AG09319 (cell line): ENCODE measurements at places on chromosomes 1 and 21.

DNA sequence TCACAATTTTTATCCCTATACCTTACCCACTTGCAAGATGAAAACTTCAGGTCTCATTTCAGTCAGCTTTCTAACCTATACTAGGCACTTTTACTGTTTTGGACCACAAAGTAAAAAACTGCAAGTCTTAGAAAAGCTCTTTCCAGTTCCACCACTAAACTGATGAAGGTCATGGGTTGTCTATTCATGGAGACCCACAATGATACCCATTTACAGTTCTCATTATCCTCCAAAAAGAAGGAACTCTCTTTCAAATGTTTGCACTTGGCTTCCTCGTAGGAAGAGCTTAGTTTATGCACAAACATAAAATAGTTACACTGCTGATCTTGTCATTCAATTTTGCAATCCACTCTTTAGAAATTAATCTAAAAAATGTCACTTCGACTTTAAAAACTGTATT lies 9.3 kb downstream of the ZNF281 start:
- no peak for DNase-seq

GRCh38 chr1:194538453-194538852 lies 1352.0 kb upstream of the B3GALT2 start:
- DNase-seq: no peak

- DNase-seq: no peak
Observed at GRCh38 chr1:26084091-26084561, 16.7 kb upstream of the TRIM63 start.

GRCh38 chr1:187577610-187578009 lies 748.9 kb downstream of the PLA2G4A start:
- DNase-seq: no peak

- peak; percentile 74 for DNase-seq
Observed at GRCh38 chr1:184051485-184052193, at the start of gene TSEN15. Gene TSEN15, plus strand, starts transcription at chr1:184051730. Its CDS starts 26 bp downstream, at chr1:184051756.

- no peak for DNase-seq
Observed at GRCh38 chr1:99407018-99407417, 142.7 kb downstream of the PLPPR4 start.

DNA sequence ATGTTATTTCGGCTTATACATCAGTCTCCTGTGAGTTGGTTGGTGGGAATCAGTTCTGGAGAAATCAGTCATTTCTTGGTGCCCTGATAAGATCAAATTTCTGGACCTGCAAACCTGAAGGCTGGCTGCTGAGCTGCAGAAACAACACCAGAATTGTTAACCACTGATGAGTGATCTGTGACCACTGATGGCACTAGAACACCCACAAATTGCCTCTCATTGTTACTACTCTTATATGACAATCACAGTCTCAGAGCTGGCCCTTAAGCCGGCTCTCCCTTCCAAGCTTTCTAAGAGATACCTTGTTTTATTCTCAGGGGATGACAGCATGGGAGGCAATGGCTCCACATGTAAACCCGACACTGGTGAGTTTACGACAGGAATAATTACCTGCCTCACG lies 1.9 kb downstream of the C1orf162 start:
- no peak for DNase-seq

DNA sequence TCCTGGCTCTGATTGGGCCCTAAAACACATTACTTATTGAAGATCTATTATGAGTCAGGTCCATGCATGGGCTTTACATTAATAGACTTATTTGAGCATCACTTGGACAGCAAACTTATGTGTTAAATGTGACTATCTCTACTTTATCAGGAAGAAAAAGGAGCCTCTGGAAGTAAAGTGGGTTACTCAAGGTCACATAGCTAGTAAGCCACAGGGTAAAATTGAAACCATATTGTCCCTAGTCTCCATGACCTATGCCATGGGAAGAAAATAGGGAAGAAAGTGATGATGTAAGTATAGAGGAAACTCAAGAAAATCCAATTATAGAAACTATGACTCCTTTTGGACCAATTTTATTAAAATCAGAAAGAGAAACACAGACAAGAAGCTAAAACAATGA lies 555.3 kb downstream of the NUF2 start:
- DNase-seq: peak; percentile 73

GRCh38 chr1:116256286-116256649 lies 116.8 kb upstream of the ATP1A1 start:
- DNase-seq: no peak

GRCh38 chr1:63931468-63931867 lies 157.7 kb downstream of the ROR1 start:
- DNase-seq: no peak

DNA sequence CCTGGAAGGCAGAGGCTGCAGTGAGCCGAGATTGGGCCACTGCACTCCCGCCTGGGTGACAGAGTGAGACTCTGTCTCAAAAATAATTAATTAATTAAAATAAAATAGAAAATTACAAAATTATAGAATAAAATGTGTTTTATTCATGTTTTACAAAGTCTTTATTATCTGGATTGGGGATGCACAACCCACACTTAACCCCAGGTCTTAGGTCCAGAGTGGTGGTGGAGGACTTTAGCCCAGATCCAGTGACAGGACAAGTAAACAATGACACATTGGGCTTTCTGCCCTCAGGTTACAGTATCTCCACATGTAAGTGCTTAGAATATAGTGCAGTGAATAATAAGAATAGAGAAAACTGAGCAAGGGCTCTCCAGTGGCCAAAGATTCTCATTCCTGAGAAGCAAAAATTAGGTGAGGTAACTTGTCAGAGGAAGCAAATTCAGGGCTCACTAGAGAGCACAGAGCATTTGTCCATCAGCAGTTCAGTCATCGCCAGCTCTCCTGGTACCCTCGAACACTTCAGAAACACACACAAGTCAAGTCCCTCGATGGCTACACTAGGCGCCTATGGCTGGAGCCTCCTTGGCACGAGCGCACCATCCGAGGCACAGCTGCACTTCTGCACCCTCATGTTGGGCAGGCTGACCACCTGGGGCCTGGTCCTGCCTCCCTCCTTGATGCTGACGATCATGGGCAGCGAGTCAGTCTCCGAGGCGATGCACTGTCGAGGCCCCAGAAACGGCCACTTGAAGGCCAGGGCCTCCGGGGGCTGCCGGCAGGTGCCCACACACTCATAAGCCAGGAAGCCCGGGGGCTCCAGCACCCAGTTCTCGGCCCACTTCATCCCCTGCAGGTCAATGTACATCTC lies 2.6 kb downstream of the LEFTY1 start:
- DNase-seq: no peak

- no peak for DNase-seq
Observed at GRCh38 chr1:19414515-19415121, 70.7 kb downstream of the CAPZB start.

- no peak for DNase-seq
Observed at GRCh38 chr21:28944296-28944695, 48.4 kb downstream of the LTN1 start.

DNA sequence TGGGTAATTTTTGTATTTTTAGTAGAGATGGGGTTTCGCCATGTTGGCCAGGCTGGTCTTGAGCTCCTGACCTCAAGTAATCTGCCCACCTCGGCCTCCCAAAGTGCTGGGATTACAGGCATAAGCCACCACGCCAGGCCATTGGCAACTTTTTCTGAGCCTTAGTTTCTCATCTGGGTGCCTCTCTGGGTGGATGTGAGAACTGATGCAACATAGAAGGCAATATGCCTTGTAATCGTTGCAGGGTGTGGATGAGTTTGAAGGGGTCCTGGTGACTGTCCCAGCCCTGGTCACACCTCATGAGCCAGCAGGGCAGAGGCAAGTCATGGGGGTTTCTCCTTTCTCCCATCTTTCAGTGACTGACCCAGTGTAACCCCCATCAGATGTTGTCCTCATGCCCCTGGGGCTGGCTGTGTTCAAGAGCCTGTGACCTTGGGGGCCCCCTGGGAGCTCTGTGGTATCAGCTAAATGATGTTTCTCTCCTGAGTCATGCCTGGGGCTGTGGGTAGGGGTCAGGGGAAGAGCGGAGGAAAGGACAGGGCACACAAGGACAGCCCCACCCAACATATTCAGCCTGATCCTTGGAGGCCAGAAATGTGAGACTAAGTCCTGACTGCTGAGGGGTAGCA lies 3.6 kb downstream of the COL9A2 start:
- DNase-seq: no peak
